ENCODE measurements at places on chromosomes 3 and 15.

GRCh38 chr3:152227027-152227426 is 41.7 kb upstream of the MBNL1 start:
- no peak for DNase-seq

GRCh38 chr3:136343873-136344555 is 93.9 kb downstream of the PCCB start:
- DNase-seq: peak; percentile 65

- peak; percentile 36 for DNase-seq
Measured at GRCh38 chr15:79090487-79091203, at the start of gene RASGRF1. RASGRF1 (minus strand) TSS chr15:79090780; CDS start chr15:79090498, 282 bp downstream.

DNA sequence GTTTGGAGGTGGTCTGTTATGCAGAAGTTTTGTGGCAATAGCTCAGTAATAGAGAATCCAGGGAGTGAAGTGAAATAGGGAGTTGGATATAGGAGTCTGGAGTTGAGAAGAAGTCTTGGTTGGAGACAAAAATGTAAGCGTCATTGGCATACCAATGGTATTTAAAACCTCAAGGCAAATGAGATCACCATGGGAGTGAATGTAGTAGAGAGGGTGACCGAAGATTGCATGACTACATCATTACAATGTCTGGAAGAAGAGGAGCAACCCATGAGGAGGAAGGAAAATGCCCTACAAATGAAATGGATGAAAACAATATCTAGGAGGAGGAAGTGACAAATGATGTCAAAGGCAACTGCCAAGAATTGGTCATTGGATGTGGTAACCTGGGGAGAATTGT is 54.4 kb downstream of the CNTN4 start:
- no peak for DNase-seq

- no peak for DNase-seq
Measured at GRCh38 chr15:33109345-33109744, 85.2 kb downstream of the FMN1 start.

DNA sequence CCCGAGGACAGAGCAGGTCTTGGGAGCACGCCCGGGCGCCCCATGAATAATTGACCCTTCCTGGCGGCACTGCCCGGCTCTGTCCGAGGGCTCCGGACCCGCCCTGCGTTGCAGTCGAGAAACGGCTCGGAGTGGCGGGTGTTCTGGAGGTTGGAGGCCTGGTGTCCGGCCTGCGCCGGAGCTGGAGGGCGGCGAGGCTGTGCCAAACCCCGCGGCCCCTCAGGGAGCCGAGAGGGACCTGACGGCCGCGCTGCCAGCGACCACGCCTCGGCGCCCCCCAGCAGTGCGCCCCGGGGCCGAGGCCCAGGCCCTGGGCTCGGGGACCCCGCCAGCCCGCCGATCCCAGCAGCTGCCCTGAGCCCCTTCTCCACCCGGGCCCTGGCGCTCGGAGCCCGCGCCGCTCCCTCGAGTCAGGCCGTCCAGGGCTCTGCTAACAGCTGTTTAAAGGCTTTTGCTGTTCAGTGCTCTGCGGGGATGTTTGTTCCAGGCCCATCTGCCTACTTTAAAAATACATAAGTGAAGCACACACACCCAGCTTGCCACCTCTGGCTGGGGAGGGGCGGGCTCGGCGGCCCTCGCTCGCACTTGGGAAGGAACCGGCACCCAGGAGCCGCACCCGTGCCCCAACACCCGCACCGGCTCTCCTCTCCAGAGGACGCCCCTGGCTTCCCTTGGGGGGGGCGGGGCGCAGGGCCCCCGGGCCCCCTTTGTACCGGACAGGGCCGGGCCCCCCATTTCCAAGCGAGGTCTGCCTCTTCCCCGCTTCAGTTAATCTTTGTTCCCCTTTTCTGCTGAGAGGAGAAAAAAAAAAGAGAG is 730 bp upstream of the ZNF710 start:
- no peak for DNase-seq

DNA sequence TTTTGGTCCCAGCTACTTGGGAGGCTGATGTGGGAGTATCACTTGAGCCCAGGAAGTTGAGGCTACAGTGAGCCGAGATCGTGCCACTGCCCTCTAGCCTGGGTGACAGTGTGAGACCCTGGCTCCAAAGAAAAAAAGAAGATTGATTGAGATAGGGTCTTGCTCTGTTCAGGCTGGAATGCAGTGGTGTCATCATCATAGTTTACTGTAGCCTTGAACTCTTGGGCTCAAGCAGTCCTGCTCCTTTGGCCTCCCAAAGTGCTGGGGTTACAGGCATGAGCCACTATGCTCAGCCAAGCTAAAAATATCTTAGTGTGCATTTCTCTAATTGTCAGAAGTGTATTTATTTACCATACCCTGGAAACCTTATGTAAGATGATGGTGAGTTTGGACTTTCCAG is 43.9 kb downstream of the IGF1R start:
- DNase-seq: no peak

GRCh38 chr3:50639055-50639494 is 22.1 kb downstream of the MAPKAPK3 start:
- DNase-seq: peak; percentile 50

- no peak for DNase-seq
Measured at GRCh38 chr15:39669241-39669640, 88.4 kb downstream of the THBS1 start.

DNA sequence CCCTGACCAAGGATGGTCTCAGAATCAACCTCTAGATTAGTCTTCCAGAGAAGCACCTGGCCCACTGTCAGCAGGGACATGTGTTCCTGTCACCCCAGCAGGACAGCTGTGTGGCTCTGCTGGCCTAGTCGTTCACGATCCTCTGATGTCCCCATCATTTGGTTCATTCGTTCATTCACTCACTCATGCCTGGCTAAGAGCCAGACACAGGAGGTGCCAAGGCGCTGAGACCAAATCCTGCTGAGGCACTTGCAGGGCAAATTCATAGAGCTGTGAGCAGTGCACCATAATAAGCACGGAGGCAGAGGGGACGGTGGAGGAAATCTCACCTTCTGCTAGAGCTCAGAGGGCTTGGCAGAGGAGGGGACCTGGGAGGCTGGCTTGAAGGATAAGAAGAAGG is 49.9 kb upstream of the FGD5 start:
- no peak for DNase-seq

DNA sequence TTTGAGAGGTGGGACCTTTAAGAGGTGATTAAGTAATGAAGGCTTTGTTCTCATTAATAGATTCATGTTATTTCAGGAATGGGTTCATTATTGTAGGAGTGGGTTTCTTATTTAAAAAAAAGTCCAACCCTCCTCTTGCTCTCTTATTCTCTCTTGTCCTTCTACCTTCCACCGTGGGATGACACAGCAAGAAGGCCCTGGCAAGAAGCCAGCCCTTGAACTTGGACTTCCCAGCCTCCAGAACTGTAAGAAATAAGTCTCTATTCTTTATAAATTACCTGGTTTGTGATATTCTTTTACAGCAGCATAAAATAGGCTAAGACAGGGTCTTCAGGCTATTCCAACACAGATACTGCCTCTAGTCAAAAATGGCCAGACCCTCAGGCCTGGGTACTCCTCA is 62.2 kb downstream of the MYLK start:
- DNase-seq: no peak

GRCh38 chr3:150771600-150771999 is 8.6 kb upstream of the SIAH2 start:
- no peak for DNase-seq

DNA sequence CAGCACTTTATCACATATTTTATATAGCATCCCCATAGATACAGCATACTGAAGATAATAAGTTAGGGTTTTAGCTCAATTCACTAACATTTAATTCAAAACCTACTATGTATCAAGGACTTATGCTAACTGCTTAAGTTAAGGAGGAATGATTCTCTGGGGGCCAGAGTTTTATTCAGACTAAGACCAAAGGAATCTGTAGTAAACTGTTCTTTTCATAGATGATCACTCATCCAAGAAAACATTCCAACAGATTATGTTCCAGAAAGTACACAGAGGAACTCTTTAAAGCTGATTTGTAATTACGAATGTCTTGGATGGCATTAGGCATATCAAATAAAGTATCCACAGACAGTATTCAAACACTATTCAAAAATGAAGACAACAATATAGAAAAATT is 226.4 kb downstream of the SCAPER start:
- no peak for DNase-seq

GRCh38 chr15:63010920-63011693 is 31.4 kb upstream of the TPM1 start:
- DNase-seq: no peak

GRCh38 chr15:50227076-50227475 is 38.5 kb downstream of the HDC start:
- DNase-seq: no peak

- peak; percentile 18 for DNase-seq
Measured at GRCh38 chr15:84725001-84725491, 9.1 kb upstream of the SEC11A start.

DNA sequence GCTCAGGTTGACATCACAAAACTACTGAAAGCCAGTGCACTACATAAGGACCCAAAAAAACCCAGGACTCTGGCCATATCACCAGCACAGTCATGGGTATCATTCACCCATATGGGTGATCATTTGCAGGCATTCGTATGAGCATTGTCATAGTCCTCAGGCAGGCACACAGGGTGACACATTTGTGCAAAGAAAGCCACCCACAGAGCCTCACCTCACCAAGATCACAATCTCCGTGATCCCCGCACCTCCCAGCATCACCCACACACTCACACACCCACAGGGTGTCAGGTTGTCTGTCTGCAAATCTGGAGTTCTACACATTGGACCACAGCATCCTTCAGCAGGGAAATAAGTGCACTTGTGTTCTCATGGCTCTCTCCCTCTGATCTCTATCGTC is 166.0 kb upstream of the LPP start:
- DNase-seq: no peak

- no peak for DNase-seq
Measured at GRCh38 chr3:184338511-184338945, 1.1 kb downstream of the FAM131A start.

- no peak for DNase-seq
Measured at GRCh38 chr3:136994772-136995516, 37.2 kb downstream of the IL20RB start.
